ENCODE measurements at places on chromosomes 2 and 18.

GRCh38 chr18:58953627-58954026 lies 89.0 kb downstream of the ZNF532 start:
- no peak for DNase-seq

- no peak for DNase-seq
These were observed 765.4 kb downstream of the MBD2 start for GRCh38 chr18:53458944-53459580.

DNA sequence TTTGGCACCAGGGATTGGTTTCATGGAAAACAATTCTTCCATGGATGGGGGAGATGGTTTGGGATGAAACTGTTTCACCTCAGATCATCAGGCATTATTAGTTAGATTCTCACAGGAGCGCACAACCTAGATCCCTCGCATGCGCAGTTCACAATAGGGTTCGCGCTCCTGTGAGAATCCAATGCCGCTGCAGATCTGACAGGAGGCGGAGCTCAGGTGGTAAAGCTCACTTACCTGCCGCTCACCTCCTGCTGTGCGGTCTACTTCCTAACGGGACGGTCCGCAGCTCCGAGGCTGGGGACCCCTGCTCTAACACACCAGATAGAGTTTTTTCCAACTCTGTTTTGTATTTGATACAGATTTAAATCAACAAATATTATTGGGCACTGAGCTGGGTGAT lies 286.5 kb downstream of the MTX2 start:
- no peak for DNase-seq

GRCh38 chr2:48467637-48468036 lies 62.3 kb upstream of the STON1 start:
- DNase-seq, result no peak

GRCh38 chr2:195594919-195595694 lies 61.9 kb upstream of the SLC39A10 start:
- DNase-seq, result no peak

DNA sequence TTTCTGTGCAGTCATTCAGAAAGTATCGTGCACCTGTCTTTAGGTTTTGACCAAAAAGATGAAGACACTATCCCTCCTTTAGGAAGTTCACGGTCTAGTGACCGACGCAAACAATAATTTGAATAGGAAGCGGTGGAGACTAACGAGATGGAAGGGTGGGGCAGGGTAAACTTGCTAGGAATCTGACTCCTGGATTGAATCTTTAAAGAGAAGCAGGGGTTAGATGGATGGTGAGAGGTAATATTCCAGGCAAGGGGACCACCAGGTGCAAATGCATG lies 651 bp upstream of the TXNL1 start:
- DNase-seq, result no peak

GRCh38 chr18:34867520-34867919 lies 157.4 kb downstream of the DTNA start:
- DNase-seq, result no peak

DNA sequence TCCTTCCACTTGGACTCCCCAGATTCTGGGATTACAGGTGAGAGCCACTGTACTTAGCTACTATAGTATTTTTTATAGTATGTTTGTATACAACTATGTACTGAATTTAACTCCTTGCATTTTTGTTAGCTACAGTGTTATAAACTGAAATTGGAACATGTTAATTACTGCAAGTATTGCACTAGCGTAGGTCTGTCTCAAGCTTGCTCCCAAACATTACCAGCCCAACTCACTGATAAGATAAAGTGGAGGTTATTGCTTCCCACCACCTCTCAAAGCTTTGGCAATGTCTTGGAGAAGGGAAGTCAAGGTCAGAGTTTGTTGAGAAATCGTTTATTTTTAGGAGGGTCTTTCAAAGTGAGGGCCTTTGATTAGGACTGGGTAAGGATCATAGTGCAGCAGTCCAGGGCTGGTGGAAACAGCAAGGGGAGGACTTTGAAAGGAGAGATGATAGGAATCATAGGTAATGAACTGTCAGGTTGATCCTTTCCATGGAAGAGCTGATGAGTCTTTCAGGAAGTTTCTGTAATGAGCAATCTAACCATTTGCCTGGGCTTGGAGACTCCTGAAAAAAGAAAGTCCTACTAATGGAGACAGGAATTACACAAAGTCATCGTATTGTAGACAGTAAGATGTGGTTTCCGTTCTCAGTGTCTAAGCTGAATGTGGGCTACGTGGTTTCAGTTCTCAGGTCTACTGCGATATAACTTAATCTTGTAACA lies 257.1 kb downstream of the MYO3B start:
- DNase-seq, result no peak

- DNase-seq, result no peak
These were observed 17.4 kb upstream of the ACKR3 start for GRCh38 chr2:236552212-236552542.

DNA sequence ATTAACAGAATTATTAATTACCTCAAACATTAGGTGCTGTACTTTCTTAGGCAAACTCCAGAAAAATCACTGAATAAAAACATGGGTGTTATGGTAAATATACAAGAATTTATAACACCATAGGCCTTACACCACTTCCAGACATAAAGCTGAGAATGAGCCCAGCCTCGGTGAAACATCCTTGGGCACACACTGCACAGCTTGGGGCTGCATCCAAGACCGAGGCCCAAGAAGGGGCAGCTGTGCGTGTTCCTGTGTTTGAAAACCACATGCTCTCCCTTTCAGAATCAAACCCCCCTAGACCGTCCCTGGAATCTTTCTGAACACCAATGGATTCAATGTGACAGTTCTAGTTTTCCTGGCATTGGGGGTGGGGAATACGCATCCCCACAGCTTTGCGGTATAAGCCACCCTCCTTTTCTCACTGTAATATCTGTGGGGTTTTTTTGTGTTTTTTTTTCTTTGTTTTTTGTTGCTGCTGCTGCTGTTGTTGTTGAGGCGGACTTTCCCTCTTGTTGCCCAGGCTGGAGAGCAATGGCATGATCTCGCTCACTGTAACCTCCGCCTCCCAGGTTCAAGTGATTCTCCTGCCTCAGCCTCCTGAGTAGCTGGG lies 12.9 kb downstream of the ERFE start:
- no peak for DNase-seq

GRCh38 chr2:75787532-75788132 lies 76.9 kb upstream of the GCFC2 start:
- no peak for DNase-seq

GRCh38 chr2:119225105-119225865 lies 1.7 kb downstream of the STEAP3 start:
- no peak for DNase-seq

GRCh38 chr2:11099122-11100065 lies 55.9 kb upstream of the SLC66A3 start:
- DNase-seq, result no peak

DNA sequence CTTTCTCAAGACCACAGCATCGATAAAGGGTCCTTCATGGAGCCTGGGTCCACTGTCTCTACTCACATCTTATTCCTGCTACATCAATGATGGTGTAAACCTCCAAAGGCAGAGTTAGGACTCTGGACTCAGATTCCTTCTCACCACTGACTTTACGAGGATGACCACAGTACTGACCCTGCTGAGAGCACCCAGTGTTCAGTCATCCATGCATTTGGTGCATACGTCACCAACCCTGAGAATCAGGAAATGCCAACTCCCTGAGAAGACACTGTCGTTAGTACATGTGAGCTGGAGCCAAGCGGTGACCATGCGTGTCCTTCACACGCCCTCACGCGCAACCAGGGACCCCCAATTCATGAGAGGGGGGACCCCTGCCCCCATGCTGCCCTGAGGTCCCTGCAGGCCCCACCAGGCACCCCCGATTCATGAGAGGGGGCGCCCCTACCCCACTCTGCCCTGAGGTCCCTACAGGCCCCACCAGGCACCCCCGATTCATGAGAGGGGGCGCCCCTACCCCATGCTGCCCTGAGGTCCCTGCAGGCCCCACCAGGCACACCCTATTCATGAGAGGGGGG lies 178.4 kb upstream of the TPO start:
- DNase-seq, result no peak

DNA sequence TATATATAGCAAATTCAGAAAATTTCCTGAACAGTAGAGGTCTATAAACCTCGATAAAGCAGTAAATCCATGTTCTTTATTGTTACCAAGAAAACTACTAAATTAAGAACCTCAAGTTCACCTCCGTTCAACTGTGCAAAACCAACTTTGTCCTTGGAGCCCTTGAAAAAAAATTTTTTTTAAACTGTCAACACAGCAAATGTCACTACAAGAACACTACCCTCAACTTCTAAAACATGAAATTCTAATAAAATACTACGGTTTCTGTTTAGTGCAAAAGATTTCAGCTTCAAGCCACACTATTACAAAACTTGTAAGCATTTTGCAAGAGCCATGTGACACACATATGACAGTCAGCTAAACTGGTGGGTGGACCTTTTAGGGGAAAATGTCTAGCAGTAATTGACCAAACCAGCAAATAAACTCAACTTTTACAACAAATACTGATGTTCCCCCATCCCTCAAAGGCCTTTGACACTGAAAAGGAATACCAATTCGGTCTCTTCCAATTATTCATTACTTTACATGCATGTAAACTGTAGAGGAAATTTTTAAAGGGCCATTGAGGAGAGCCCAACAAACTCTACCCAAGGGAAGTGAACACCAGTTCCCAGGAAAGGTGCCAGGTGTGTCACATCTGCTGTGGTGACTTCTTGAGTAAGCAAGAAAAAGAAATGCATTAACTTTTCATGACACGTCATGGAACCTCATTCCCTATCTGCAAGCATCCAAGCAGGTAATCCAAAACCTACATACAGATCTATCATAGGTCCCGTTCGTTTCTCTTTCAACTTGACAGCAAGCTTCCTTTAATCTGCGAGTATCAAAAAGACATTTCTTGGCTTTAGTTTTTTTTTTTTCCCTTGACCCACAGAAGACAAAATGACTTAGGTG lies 1.4 kb downstream of the RAB1A start:
- DNase-seq, result no peak

DNA sequence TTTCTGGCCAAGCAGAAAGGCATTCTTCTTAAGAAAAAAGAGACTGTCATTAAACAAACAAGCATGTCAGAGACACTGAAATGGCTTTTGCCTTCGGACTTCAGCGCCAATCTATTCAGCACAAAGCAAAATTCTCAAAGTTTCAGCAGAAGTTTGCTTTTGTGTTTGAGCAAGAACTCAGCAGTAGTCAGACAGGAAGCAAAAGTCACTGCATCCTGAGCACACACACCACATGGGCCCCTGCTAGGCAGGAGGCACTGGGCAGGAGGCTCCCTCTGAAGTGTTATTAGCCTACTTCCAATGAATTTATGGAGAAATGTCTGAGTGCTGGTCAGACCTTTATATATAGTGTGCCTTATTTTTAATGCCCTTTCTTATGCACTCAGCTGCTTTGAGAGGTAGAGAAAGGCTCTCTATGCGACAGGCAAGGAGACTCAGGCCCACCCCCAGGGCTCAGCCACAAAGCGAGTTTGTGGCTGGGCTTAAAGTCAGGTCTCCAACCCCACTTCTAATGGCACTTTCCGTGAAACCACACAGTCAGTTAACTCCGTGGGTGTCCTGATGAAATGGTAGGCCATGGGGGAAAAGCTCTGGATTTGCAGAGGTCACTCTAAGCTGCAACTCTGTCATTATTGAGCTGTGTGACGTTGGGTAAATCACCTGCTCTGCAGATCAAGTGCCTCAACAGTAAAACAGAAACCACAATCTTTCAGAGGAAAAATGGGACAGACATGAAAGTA lies 161.0 kb upstream of the TMEM200C start:
- no peak for DNase-seq

DNA sequence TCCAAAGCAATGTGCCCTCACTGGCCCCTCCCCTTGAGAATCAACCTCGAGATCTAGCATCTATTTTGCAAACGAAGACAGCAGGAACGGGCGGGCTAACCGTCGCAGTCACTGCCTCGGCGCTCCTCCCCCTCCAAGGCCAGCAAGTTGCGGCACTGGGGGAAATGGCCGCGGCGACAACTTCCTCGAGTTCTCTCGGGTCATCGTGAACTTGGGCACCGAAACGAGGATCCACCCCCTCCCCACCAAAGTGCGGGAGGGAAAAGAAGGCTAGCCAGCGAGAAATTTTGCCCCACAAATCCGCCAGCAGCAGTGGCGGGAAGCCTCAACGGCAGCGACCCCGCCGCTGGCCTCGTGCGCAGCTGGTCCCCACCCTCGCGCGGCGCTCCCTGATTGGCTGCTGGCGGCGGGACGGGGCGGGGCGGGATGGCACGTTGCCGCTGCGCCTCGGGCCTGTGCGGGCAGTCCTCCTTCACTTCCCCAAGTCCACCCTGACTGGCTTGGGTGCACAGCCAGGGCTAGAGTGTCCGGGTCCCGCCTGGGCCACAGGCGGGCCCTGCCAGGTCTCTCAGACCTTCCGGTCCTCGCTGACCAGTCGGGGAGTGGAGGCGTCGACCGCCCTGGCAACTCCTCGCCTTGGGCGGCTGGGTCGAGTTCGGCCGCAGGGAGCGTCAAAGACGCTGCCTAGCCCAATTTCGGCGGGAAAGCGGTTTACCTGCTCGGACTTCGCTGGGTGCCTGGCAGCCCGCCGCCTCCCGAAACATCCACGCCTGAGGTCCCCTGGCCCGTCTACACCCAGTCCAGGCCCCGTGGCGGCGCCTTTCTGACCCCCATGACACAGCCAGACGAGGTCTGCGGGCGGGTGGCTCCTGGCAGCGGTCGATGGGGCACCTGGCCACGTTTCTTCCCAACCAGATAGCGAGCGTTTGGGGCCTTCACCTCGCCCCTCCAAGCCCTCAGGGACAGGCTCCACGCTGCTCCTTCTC lies at the start of gene BOLL:
Gene BOLL, minus strand, starts transcription at position 364 of the 986 bp plus-strand sequence. CDS start 3,469 bp downstream, outside the sequence.
- no peak for DNase-seq

GRCh38 chr18:68417166-68417799 lies 297.6 kb downstream of the TMX3 start:
- no peak for DNase-seq

DNA sequence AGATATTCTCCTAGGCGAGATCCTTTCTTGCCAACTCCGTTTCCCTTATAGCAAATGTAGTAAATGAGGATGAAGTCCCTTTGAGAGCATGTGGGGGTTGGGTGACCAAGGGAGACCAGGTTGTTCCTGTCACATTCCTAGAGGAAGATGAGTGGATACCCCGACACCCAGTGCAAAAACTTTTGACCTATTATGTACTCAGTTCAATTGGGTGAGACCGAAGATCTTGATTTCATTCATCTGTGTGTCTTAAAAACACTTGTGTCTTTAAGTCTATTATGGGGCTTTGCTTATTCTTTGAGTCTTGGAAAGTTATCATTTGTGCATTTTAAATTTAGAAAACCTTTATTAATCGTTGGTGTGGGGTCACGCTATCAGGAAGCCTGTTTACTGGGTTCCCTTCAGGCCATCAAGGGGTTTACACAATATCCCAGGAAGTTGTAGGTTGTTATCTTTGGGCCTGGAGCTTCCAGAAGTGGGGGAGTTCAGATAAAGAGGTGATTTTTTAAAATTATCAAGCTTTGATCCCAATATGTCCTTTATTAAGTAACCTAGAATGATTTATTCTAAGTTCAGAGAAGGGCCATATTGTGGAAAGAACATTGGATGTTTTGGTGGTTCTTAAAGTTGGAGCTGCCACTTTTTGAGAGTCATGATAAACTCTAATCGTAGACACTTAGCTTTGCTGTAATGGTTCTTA lies 2.8 kb downstream of the RHOB start:
- DNase-seq, result no peak

DNA sequence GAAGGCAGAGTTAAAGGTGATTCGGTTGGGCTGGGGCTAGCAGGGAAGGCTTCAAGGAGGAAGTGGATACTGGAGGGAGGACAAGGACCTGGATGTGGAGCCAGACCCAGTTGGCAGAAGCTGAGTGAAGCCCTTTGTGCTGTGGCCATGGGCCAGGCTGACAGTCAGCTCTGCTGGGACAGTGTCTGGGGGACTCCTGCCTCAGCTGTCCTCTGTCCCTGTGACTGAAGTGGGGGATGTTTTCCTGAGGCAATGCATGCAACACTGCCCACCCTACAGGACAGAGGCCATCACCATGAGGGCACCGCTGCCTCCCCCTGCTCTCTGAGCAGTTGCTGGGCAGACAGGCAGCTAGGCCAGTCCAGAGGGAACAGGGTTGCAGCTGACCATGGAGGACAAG lies 40.0 kb downstream of the ST8SIA5 start:
- no peak for DNase-seq

Measured in T1000 (cell line).